Cerebellar nuclear complex (tissue), 1 donor: ENCODE measurements at places on chromosomes 6 and 20.

- no peak for DNase-seq
These were observed 246.8 kb upstream of the POU3F2 start for GRCh38 chr6:98587555-98587954.

DNA sequence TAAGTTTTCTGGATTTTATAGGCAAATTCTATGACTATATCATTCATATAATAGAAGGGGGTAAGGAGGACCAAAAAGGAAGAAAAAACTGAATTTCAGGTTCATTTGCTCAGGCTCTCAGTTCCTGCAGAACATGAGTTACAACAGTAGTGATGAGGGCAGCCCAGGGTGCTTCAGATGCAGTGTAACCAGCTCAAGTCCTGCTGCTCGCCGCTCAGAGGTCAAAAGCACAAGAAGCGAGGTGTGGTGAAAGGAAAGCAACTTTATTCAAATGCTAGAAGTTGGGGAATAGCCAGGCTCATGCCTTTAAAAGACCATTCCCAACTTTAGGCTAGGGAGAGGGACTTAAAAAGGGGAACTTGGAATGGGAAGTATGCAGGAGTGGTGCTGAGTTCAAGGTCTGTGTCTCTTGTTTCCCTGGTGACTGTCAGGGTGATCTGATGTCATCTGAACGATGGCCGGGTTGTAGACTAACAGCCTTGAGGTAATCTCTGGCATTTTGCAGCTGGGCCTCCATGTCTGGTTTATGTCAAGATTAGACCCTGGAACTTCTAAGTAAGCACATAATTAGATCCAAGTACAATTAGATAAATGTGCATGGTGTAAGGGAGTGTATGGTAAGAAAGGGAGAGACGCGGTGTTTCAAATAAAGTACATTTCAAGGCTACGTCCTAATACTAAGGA lies 14.5 kb upstream of the SEC63 start:
- DNase-seq, result no peak

DNA sequence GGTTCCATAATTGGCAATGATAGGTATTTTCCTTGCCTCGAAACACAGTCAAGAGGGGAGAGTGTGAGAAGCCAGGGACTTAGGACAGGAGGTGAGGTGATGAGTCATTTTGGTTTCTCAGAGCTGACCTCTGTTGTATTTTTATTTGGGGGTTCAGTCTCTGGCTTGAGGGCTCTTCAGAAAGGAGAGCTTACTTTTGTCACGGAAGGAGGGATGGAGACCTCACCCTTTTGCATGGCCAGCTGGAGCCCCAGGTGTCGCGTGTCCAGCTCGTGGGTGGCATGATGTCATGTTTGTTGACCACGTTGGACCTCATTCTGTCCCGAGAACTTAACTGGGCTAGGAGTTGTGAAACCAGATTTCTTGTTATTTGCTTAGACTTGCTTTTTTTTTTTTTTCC lies 293.9 kb downstream of the QKI start:
- DNase-seq, result no peak

- DNase-seq, result no peak
These were observed 28.5 kb downstream of the C6orf15 start for GRCh38 chr6:31083742-31084354.

DNA sequence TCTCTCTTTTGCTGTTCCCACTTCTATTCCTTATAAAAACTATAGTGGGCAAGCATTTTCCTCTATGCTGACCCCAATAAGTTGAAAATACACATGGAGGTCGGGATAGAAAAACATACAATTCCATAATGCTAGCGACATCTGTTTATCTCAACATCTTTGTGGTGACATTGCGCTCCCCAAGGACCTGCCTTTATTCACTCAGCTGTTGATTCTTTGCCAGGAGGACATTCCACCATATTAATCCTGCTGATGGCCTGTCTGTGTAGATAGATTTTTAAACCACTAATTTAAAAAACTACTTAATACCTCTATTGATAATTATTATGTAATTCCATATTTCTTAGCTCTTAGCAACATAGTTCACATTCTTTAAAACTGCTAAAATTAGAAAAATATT lies 555.3 kb upstream of the MAP3K7 start:
- no peak for DNase-seq

DNA sequence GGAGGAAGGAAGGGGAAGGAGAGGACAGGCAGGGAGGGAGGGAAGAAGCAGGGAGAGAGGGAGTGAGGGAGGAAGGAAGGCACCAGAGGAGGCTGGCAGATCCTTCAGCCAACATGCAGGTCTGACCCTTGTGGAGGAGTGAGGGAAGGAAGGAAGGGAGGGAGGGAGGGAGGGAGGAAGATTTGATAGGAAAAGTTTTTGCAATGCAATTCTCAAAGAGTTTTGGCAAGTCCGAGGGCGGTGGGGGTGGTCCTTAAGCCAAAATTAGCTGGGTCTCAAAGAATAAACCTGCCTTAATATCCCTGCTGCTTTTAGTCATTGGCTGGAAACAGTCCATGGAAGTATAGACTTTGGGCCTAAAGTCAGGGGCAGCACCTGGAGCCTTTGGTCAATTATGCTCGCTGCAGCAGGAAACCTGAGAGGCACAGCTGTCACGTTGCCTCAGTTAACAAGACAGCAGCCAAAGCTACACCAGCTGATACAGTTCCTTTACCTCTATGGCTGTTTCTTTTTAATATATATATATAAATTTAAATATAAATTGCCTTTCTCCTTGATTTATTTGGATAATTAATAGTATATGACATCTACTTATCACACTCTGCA lies 115.7 kb upstream of the RALGAPA2 start:
- no peak for DNase-seq

GRCh38 chr6:30042914-30043313 lies 18.2 kb upstream of the POLR1H start:
- DNase-seq, result no peak

- no peak for DNase-seq
These were observed 82.2 kb upstream of the NAA20 start for GRCh38 chr20:19934792-19935491.

GRCh38 chr20:53800883-53801604 lies 207.4 kb upstream of the ZNF217 start:
- no peak for DNase-seq

DNA sequence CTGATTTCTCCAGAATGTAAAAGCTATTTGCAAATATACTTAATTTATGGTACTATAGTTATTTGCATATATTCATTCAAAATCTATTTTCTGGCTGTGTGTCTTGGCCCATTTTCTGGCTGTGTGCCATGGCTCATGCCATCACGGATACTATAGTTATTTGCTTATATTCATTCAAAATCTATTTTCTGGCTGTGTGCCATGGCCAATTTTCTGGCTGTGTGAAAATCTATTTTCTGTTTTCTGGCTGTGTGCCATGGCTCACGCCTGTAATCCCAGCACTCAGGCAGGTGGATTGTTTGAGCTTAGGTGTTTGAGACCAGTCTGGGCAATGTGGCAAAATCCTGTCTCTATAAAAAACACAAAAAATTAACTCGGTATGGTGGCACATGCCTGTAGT lies 28.9 kb upstream of the RIPK1 start:
- no peak for DNase-seq

DNA sequence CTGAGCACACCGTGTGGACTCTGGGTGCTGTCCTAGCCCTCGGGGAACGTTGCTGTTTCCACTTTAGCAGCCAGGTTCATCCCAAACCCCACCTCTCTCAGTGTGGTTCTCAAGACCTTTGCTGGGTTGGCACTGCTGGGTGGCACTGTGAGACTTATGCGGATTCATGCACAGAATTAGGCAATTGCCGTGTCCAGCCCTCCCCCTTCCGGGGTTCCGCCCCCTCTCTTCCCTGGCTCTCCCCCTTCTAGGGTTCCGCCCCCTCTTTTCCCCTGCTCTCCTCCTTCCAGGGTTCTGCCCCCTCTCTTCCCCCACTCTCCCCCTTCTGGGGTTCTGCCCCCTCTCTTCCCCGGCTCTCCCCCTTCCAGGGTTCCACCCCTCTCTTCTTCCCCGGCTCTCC lies 39.8 kb upstream of the SLCO4A1 start:
- DNase-seq, result no peak

- no peak for DNase-seq
These were observed 64.4 kb downstream of the TULP4 start for GRCh38 chr6:158376631-158377081.
